ENCODE measurements at places on chromosomes 1 and 21. TPM values are rescaled to one million over a fixed set of nuclear protein-coding genes. Genes with fewer than 3 reads are reported as not detected.

The MAB21L3 gene
- total RNA-seq: not detected

The OR10J1 gene
- not detected for total RNA-seq

The C8B gene
- total RNA-seq: not detected

The NT5C1A gene
- 44.8 TPM for total RNA-seq

The CD247 gene
- 0.58 TPM for total RNA-seq

The SPATA1 gene
- total RNA-seq: 2.5 TPM

The NR1I3 gene
- total RNA-seq: not detected

The SYCP1 gene
- total RNA-seq: not detected

The SLAMF6 gene
- total RNA-seq: 0.66 TPM

The MDM4 gene
- total RNA-seq: 29.9 TPM

The PPIAL4G gene
- not detected for total RNA-seq

The OR2T11 gene
- not detected for total RNA-seq

The KRTAP21-2 gene
- total RNA-seq: not detected

The LCE1D gene
- total RNA-seq: not detected

The B3GALT2 gene
- 36.4 TPM for total RNA-seq

The DNASE2B gene
- total RNA-seq: not detected

The SH3D21 gene
- total RNA-seq: 4.7 TPM

The CCDC185 gene
- total RNA-seq: not detected

The OR10K1 gene
- total RNA-seq: not detected

The KIAA0040 gene
- 36.0 TPM for total RNA-seq

The BGLAP gene
- total RNA-seq: 0.92 TPM

The ECE1 gene
- total RNA-seq: 99.1 TPM

The CAPZA1 gene
- total RNA-seq: 30.2 TPM

The KRTAP19-1 gene
- not detected for total RNA-seq

The NHLH1 gene
- not detected for total RNA-seq

The PYGO2 gene
- 18.5 TPM for total RNA-seq

The PSRC1 gene
- 1.6 TPM for total RNA-seq

The SLC9A1 gene
- total RNA-seq: 36.7 TPM

The SLFNL1 gene
- 0.32 TPM for total RNA-seq

The NUF2 gene
- 0.57 TPM for total RNA-seq

The NRIP1 gene
- total RNA-seq: 23.8 TPM

The TPM3 gene
- total RNA-seq: 241 TPM

The RPL11 gene
- total RNA-seq: 826 TPM

The TDRD5 gene
- total RNA-seq: not detected

The OPRD1 gene
- not detected for total RNA-seq

The LMOD1 gene
- 22.0 TPM for total RNA-seq

The CHML gene
- total RNA-seq: 5.3 TPM

The SELENON gene
- total RNA-seq: 37.8 TPM

The NPHS2 gene
- not detected for total RNA-seq

All from right cardiac atrium (tissue), 5 donors.